ENCODE measurements at places on chromosomes 4 and X.

DNA sequence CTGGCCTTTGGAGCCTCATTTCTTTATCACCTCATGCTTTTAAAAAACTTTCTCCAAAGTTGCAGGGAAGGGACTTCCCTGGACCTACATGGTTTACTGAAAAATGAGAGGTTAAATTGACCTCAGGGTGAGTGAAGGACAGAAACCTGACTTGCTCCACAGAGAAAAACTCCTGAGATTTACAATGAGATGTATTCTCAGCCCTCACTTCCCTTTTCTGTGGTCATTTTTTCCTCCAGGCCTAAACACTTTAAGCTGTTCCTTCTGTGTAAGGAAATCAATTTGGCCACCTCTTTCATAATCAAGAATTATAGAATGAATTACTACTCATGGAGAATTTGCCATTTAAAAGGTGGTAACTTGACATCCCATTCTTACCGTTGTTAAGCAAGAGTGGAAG, 77.9 kb downstream of the HPGD start:
- DNase-seq, result no peak

DNA sequence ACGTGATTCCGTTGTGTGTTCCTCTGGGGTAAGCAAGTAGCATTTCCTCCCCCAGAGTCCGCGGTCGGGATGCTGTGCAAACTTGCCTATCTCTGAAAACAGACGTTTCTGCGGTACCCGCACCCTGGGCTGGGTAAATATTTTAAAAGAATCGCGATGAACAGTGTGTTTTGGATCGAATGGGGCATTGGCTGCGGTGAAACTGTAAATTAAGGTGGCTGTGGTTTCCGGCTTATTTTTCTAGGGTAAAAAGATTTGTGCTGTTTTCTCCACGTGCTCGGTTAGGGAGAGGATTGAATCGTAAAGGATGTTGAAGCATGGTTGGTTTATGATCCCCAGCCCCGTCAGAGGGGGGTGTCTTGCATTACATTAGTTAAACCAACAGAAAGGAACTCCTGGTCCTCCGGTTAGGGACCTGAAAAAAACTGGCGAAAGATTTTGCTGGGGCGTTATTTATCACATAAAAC, 1.2 kb downstream of the HHIP start:
- DNase-seq, result no peak

- DNase-seq, result no peak
Observed at GRCh38 chr4:113987382-113987941, 8.0 kb upstream of the ARSJ start.

DNA sequence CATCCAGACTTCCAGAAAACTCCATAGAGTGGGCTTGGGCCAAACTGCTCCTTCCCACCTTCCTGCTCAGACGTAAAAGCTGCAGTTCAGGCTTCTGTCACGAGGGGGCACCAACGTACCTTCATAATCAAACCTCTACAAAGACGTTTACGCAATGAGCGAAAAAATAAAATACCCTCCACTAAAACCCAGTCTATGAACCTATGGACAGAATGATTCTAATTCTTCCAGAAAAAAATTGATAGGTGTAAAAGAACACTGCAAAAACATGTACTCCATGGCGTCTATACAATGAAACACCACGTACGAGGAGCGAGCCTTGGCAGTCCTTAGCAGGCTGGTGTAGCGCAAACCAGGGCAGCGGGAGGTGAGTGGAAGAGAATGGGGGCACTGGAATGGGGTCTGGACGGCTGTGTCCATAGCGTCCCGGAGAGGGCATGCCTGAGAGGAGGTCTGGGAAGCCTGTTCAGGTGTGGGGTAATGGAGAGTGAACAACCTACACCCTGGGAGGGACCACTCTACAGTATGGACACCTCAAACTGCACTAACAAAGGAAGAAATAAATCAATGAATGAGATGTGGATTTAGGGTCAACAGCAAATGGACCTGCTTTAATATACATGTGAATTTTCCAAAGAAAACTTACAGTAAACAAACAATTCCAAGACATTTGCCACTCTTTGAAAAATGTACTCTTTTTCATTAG, 14.4 kb upstream of the RAB40A start:
- peak; percentile 71 for DNase-seq

DNA sequence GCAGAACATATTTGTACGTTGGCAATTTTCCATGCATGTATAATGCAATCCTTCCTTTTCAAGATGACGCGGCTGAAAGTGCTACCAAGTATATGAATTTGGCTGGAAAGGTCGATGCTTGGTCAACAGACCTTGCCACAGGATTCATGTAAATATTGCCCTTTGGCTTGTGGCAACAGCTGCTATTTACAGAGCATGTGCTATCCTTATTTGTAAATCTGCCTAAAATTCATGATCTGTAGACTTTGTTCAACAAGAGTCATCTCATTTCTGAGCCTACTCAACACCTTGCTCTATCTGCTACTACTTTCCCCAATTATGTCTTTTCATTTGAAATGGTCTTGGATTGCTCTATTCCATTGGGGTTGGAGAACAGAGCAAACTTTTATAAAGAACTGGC, 1.9 kb upstream of the SMARCA1 start:
- no peak for DNase-seq

GRCh38 chr4:177562859-177563258, 120.6 kb upstream of the AGA start:
- no peak for DNase-seq

- DNase-seq, result peak; percentile 54
Observed at GRCh38 chr4:40057586-40058091, 989 bp downstream of the N4BP2 start.

GRCh38 chr4:8380511-8381415, 59.8 kb downstream of the ACOX3 start:
- peak; percentile 64 for DNase-seq

DNA sequence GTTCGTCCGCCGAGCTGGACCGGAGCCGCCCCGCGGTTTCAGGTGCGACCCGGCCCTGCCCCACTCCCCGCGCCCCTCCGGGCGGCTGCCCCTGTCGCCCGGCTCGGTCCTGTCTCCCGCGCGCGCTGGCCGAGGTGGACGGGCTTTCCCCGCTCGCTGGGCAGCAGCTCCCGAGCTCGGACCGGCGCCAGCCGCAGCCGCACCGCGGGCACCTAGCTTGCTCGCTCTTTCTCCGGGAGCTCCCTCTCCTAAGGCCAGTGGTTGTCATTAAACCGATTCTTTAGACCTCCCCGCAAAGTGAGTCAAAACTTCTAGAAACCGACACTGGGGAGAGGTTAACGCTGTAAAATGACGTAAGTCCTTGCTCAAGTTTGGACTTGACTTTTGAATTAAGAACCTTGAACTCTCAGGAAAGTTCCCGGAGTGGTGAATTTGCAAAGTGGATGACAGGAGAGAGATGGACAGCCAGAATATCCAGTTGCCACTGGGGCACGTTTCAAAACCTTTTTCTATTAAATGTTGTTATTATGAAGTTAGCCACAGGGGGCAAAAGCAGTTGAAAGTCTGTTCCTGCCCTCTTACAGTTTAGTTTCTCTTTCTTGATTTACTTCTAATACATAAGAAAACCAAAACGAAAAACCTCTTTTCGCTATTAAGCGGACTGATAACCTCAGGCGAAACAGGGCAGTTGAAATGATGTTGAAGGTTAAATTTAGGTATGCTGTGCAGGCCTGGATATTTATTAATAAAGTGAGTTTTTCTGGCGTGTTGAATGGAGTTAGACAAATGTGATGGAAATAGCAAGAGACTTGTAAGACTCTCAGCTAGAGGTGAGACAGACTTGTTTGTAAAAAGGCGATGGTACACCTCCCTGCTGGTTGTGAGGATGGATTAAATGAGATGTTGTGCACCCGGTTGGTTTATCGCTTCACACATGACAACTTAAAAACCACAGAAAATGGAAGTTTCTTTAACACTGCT, 847 bp downstream of the PI4K2B start:
- DNase-seq, result peak; percentile 39

DNA sequence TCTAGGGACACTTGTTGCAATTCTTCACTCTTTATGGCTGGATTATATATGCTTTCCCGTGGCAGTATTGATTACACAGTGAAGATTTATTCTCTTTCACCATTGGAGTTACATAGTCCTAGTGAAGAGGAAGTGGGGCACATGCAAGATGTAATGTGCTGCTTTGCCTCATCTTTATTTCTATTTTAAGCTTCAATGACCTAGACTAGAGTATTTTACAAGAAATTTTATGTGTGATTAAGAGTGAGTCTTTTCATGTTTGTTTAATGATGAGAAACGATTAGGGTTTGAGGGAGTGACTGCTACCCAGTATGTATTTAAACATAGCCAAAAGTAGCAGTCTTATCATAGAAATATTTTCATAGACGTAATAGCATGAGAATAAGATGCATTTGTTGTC, 30.8 kb downstream of the DIAPH2 start:
- no peak for DNase-seq

GRCh38 chr4:185307136-185307950, 88.4 kb downstream of the LRP2BP start:
- DNase-seq, result no peak

DNA sequence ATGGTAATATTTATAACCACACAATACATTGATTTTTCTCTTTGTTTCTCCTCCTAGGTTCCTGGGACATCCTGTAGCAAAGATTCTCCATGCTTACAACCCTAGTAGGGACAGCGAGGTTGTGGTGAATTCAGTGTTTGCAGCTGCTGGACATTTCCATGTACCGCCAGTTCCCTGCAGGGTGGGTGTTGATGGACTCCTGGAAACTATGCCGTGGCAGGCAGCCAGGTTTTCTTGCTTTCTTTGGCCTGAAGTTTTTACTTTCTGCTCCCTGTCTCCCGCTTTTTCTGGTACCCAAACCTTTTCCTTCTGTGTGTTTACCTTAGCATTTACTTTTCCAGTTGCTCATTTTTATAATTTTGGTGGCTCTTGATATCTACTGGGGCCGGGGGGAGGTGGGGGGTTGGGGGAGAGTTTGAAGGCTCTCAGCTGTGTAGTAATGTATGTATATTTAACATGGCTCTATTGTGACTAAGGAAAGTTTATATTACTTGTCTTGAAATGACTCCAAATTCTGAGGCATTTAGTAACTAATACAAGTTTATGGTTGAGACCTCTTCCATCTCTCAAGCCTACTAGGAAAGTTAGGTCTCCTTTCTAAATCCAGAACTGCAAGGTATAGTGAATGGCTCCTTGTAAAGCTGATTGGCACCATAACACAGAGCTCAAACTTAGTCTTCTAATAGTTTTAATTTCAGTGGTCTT, 89.7 kb downstream of the TMEM131L start:
- DNase-seq, result peak; percentile 90

GRCh38 chr4:52507774-52508173, 151.3 kb downstream of the USP46 start:
- peak; percentile 25 for DNase-seq

DNA sequence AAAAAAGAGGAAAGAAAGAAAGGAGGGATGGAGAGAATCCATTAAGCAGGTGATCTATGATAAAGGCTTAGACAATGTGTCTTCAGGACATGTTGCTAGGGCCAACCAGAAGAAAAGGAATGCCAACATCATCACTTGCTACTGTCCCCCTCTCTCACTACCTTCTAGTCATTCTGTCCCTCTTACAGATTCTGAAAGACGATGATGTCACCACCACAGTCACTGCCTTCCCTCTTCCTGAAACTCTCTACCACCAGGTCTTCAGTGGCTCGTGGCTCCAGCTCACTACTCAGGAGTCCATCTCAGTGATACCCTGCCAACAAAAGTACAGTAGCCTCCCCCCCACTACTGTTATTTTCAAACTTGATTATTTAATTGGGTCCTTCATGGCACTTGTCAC, 64.0 kb downstream of the KCNIP4 start:
- DNase-seq, result no peak

- no peak for DNase-seq
Observed at GRCh38 chr4:4524364-4524763, 17.5 kb downstream of the STX18 start.

DNA sequence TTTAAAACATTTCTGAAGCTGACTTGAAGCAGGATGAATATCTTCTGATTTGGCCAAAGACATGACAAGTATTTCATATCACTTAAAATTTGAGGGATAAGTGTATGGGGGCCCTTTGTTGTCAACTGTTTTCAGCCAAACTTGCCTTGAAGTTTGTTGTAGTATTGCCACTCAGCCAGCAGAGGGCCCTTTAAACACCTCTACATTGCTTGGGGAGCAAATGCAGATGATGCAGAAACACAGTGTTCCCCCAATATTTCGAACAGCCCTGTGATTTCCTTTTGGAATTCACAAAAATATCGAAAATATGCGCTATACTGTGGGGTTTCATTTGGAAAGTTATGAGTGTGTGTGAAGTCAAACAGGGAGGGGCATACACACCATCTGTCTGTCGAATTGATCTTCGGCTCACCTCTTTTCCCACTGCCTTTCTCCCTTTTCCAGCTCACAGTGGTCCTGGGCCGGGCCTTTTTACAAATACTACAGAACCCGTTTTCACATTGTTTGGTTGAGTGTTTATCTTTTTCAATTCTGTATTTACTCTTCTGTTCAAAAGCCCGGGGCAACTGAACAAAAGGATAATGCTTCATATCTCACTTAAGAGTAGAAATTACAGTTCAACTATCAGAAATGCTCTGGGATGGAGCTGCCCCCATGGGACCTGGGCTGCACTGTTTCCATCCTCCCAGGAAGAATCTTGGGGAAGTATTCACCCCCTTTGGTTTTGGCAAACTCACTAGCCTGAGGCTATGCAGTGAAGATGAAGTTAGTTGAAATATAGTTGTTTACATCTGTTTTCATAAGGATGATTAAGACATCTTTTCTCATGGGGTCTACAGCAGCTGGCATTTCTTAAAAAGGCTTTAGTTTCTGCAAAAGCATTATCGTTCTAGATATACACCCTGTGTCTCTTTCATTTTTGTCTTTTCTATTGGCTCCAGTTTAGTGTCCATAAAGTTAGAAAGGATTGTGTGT, 137.6 kb downstream of the EGF start:
- no peak for DNase-seq

- no peak for DNase-seq
Observed at GRCh38 chr4:85391589-85392410, 83.2 kb upstream of the ARHGAP24 start.

- no peak for DNase-seq
Observed at GRCh38 chr4:160373911-160374310, 1271.0 kb downstream of the RAPGEF2 start.

- no peak for DNase-seq
Observed at GRCh38 chrX:33041141-33041540, 170.2 kb downstream of the DMD start.

GRCh38 chr4:153204247-153204671, at the start of gene TRIM2:
TSS of gene TRIM2 (plus strand) at chr4:153204443. CDS start at chr4:153204531, 88 bp downstream.
- peak; percentile 68 for DNase-seq

GRCh38 chr4:142850478-142850877, 4.4 kb upstream of the INPP4B start:
- DNase-seq, result no peak

DNA sequence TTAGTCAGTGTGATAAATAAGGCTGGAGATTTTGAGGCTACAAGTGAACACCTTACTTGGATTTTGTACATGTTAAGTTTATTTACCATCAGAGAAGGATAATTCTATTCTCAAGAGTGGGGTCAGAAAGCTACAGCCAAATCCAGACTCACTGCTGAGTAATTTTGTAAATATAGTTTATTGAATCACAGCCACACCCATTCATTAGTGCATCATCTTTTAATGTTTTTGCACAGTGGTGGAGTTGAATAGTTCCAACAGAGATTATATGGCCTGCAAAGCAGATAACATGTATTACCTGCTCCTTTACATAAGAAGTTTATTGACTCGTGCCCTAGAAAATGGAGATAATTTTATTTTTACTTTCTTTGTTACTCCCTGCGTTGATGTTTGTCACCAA, 60.4 kb downstream of the PCDH18 start:
- DNase-seq, result no peak

Data from left ventricle myocardium inferior (tissue), 1 donor.